ENCODE measurements at places on chromosomes 7 and 10. TPM values are rescaled to one million over a fixed set of nuclear protein-coding genes. Genes with fewer than 3 reads are reported as not detected.
A peak's percentile ranks its signal among the peaks of the same experiment; 100 is the strongest.

Gene OR2A5
- total RNA-seq: not detected

DNA sequence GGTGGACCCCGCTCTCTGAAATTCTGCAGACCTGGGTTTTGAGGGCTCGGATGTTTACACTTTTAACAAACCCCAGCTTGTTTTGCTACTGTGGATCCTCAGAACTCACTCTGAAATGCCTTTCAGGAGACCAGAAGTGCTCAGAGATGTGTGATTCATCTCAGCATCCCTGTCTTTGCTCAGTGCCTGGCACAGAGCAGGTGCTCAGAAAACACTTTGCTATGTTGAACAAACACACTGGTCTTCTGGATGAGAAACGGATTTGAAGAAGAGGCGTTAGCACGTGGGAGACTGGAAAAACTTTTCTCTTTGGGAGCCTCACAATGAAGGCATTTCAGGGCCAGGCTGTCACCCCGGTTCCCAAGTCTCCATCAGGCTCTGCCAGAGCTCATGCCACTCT, 53.3 kb downstream of the SH3PXD2A start:
- DNase-seq: no peak

GRCh38 chr7:40135317-40135610, 459 bp downstream of the SUGCT start:
- DNase-seq: no peak

- no peak for DNase-seq
These were observed 12.1 kb upstream of the BHLHA15 start for GRCh38 chr7:98199131-98199530.

DNA sequence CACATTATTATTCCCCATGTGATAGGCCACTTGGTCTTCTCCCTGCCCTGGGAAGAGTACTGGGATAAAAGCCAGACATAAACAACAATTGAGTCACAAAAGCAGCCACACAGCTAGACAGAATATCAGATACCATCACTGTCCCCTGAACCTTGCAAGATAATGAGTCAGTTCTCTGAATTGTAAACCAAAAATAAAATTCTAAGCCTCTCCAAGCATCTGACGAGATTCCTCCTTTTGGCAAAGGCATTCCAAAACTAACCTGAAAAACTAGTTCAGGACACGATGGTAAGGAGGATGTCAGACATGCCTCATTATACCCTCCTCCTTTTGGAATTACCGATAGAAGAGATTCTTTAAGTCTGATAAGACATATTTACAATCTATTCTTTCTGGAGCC, 450.7 kb downstream of the HTR7 start:
- DNase-seq: no peak

DNA sequence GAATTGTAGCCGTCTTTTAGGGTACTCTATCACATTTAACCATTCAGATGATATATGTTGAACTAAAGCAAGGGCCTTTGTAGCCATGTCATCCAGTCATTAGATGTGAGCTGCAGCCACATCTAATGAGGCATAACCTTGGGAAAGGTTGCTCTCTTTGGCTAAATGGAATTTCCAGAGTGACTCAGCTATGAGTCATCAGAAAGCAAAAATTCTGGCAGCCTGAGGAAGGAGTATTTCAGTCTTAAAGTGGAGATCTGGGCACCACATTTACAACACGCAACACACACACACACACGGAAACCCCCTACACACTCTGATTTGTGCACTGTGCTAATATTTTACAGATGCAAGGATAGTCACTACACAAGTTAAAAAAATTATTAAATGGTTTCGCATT, 176.9 kb upstream of the ZWINT start:
- DNase-seq: peak; percentile 2

- no peak for DNase-seq
These were observed 8.4 kb upstream of the PANK1 start for GRCh38 chr10:89653410-89653869.

DNA sequence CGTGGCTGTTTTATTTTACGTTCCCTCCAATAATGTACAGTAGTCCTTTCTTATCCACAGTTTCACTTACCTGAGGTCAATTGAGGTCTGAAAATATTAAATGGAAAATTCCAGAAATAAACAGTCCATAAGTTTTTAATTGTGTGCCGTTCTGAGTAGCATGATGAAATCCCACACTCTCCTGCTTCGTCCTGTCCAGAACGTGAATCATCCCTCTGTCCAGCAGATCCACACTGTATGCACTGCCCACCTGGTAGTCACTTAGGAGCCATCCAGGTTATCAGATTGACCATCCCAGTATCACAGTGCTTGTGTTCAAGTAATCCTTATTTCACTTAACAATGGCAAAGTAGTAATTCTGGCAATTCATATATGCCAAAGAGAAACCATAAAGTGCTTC, 46.3 kb downstream of the STARD3NL start:
- no peak for DNase-seq

GRCh38 chr10:77383861-77384553, 253.6 kb downstream of the KCNMA1 start:
- no peak for DNase-seq

Measured in glomerular endothelial cell (primary cell).